Stimulated activated CD4-positive, alpha-beta T cell treated with anti-CD3 and anti-CD28 coated beads, Interleukin-15, amount 100 ng/mL, for 1 hour (primary cell): ENCODE measurements at places on chromosomes 7 and 10.

DNA sequence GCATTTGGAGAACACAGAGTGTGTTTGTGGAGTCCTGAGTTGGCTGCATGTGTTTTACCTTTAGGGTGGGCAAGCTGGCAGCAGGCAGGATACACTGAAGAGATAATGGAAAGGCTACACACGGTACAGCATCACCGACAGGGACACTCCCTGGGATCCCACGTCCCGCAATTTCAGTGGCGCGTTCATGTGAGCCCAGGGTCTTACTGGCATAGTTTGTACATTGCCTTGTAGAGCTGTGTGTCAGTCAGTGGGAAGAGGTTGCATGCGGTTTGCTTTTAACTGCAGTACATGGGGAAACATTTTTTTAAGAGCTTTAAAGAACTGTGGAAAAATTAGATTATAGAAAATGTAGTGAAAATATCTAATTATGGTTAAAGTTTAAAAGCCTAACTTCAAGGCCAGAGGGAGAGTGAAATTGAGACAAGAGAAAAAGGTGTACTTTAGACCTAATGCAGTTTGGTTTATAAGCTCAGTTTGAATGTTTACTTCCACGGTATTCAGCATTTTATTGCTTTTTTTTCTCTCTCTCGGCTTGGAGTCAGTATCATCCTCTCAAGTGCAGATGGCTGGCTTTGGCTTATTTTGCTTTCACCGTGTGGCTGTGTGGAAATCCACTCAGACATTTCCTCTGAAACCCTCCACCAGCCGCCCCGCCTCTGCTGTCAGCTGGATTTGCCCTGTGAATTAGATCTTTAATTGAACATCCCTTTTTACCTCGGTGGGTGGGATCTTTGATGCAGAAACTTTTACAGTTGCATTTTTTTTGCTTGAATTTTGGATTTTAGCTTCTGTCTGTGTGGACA, 364.2 kb upstream of the COBL start:
- no peak for DNase-seq

- DNase-seq, result no peak
Observed at GRCh38 chr7:127988751-127989150, 42.5 kb downstream of the LRRC4 start.

- no peak for DNase-seq
Observed at GRCh38 chr10:133279326-133280226, 2.9 kb upstream of the ADAM8 start.

DNA sequence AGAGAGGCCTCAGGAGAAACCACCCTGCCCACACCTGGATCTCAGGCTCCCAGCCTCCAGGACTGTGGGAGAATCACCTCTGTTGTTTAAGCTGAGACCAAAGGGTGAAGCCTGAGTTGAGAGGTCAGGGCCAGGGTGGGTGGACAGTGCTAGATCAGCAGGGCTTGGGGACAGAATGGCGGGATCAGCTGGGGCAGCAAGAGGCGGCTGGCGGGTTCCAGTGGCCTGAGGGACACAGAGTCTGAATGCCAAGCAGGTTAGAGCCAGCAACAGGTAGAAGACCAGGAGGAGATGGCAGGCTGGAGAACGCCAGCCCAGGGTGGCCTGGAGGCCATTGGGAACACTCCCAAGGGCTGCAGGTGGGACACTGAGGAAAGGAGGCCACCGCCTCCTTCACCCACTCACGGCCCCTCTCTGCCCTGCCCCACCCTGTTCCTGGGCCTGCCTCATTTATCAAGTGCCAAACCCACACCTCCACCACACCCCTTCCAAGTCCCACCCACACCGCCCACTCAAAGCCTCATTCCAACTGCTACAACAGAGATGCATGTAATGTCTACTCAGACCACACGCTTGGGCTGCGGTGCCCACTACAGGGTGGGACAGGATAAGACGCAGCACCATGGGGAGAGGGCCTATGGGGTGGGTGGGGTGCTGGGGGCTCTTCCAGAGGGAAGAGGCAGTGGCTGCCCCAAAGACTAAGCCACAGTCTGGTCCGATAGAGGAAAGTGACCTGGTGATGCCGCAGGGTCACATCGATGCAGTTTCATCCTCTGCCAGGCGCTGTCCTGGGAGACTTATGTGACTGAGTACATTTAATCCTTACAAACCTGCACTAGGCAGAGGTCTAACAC, 173.9 kb downstream of the TNS3 start:
- DNase-seq, result no peak

GRCh38 chr7:16512097-16512496, 14.5 kb upstream of the LRRC72 start:
- no peak for DNase-seq

- no peak for DNase-seq
Observed at GRCh38 chr7:77698042-77698625, 1.9 kb downstream of the RSBN1L start.

DNA sequence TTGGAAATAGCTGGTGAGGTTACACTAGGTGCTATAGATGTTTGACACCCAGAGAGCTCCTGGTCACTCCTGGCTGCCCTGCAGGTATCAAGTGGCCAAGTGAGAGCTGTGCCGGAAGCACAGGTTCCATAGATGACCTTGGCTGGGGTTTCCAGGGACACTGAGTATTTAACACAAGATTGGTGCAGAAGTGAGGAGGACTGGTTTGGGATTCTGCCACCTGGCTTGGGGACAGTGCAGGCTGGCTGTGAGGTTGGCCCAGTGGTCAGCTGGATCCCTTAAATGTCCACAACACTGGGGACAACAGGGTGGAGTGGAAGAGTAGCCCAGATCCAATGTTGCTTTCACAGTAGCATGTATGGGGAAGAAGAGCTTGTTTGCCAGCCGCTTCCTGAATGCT, 5.3 kb upstream of the ACHE start:
- DNase-seq, result no peak

- no peak for DNase-seq
Observed at GRCh38 chr7:50348469-50349162, 44.1 kb downstream of the IKZF1 start.
